ENCODE measurements at places on chromosomes 11 and 22. TPM values are rescaled to one million over a fixed set of nuclear protein-coding genes. Genes with fewer than 3 reads are reported as not detected.

GRCh38 chr22:31652088-31652487 is 9.9 kb downstream of the PISD start:
- no peak for DNase-seq

- no peak for DNase-seq
These were observed 48.7 kb upstream of the ZBED5 start for GRCh38 chr11:10906521-10906920.

DNA sequence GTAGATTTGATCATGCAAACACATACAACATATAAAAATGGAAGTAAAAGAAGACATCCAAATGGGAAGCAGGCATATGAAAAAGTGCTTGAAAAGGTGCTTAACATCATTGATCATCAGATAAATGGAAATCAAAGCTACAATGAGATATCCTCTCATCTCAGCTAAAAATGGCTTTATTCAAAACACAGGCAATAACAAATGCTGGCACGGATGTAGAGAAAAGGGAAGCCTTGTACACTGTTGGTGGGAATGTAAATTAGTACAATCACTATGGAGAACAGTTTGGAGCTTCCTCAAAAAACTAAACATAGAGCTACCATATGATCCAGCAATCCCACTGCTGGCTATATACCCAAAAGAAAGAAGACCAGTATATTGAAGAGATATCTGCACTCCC is 549 bp upstream of the TCN1 start:
- no peak for DNase-seq

GRCh38 chr11:46659908-46660307 is 40.5 kb downstream of the ARHGAP1 start:
- no peak for DNase-seq

- no peak for DNase-seq
These were observed 251.7 kb upstream of the B3GAT1 start for GRCh38 chr11:134663506-134664313.

- DNase-seq: no peak
These were observed 272.9 kb downstream of the ST3GAL4 start for GRCh38 chr11:126628450-126628789.

DNA sequence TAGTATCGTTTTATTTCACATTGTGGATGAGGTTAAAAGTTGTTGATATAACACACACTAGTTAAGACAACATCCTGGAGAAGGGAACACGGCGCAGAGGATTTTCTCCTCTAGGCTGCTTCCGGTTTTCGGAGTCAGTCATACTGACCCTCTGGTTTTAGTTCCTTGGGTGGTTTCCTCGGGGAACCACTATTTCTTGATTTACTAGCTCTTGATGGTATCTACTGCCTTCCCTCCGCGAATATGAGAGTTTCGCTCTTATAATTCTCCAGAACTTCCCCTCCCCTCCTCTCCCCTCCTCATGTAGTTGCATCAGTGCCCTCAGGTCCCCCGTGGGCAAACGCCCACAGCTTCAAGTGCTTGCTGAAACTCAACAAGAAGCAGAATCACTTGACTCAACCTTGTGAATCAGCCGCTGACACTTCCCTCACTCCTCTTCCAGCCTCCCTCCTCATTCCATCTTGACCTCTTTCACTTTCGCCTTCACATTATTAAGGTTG is 15.9 kb upstream of the APOBEC3A start:
- no peak for DNase-seq

- no peak for DNase-seq
These were observed 288.7 kb upstream of the CTSC start for GRCh38 chr11:88626216-88626615.

- DNase-seq: peak; percentile 47
These were observed 80.9 kb downstream of the INSC start for GRCh38 chr11:15195454-15196200.

DNA sequence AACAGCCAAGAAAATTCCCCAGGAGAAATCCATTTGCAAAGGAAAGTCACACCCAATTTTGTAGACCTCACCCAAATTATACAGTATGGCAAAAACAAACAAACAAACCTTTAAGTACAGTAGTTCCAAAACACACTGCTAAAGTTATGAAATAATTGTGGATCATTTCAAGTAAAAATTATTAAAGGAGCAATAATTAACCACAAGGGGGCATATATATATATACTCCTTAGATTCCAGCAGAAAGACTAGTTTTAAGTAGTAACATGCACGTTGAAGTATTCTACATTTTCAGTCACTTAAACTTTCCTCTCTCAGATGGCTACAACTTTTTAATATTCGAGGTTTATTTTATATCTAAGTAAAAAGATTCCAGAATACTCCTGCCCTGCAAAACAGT is 26.8 kb downstream of the RNF141 start:
- DNase-seq: no peak

DNA sequence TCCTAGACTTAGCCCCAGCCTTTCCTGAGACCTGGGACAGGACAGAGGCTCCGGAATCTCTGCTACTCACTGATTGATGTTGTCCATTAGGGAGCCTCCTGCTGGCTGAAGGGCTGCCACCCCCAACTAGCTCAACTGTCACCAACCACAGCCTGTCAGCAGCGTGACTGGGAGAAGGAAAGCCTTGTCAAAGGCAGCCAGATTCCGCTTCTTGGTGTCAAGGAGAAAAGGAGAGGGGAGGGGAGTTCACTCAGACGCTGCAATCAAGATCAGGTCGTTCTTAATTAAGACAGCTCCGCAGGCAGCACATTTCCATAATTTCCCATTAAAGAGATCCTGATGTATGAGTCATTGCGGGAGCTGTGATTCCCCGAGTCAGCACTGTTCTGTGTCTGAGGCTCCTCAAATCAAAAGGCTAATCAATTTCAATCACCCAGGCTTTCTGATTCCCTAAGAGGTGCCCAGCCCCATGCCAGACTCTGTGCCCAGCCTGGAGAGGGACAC is 152.8 kb upstream of the ZBED5 start:
- no peak for DNase-seq

DNA sequence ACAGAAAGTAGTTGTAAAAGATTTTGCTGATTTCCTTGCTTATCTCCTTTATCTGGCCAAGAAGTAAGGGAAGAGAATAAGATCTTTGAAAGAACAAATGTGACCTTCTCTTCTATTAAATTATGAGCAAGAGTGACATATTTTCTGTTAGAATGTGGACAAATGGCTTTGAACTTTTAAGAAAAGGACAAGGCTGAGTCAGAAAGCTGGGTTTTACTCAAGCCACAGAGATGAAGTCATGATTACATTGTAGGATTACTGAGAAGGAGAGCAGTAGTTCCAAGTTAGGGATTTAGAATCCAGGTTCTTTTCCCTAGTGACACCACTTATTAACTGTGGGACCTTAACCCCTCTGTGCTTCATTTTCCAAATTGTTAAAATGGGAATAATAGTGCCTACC is 13.5 kb downstream of the CCDC90B start:
- DNase-seq: no peak

DNA sequence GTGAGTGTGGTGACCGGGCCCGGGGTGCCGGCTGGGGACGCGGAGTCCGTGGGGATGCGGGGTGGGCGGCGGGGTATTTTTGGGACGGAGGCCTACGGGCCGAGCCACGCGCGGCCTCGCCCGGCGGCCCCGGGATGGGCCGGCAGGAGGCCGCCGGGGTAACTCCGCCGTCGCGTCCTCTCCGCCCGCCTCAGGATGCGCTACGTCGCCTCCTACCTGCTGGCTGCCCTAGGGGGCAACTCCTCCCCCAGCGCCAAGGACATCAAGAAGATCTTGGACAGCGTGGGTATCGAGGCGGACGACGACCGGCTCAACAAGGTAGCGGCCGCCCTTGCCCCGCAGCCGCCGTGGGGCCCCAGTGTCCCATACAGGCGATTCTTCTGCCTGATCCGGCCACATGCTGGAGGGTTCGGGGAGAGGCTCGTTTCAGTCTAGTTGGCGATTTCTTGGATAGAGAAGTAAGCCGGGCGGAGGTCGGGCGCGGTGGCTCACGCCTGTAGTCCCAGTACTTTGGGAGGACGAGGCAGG is 337 bp downstream of the RPLP2 start:
- DNase-seq: no peak

Gene CYTH4
- 5.3 TPM for total RNA-seq

Gene HPX
- 1.2 TPM for total RNA-seq

Gene VSTM5
- 0.29 TPM for total RNA-seq
